Pancreas (tissue), 10 donors: ENCODE measurements at places on chromosomes 5 and 9. TPM values are rescaled to one million over a fixed set of nuclear protein-coding genes. Genes with fewer than 3 reads are reported as not detected.

DNA sequence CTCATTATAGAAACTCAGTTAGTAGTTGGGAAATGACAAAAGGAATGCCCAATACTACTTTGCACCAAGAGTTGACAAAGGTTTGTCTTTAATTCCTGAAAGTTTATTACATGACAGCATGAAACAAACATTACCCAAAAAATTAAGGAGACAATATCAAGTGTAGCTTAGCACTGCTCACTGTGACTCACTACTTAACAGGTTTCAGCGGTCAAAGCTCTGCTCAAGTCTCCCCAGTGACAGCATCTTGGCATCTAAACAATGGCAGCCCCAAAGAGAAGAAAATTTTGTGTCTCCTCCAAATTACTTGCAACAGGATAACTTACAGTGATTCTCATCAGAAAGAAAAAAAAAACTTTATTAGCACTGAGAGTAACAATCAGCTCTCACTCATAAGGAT lies 1030.2 kb downstream of the EFNA5 start:
- no peak for DNase-seq

DNA sequence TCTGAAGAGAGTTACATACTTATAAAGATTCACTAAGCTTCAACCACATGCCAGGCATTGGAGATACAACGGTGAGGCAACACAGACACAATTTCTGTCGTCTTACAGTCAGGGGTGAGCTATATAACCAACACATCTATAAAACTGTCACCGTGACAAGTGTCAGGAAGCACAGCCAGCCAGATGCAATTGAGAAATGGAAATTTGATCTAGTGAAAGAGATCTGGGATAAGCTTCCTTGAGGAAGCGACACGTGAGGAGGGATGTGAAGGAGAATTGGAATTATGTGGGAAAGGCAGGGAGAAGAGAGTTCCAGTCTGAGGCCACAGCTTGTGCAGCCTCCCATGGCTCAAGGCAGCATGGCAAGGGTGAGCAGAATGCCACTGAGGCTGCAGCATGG lies 50.9 kb upstream of the ZNF354B start:
- no peak for DNase-seq

The HINT2 gene
- total RNA-seq: 23.2 TPM

- no peak for DNase-seq
These were observed 392.9 kb downstream of the RASEF start for GRCh38 chr9:82670000-82670399.

DNA sequence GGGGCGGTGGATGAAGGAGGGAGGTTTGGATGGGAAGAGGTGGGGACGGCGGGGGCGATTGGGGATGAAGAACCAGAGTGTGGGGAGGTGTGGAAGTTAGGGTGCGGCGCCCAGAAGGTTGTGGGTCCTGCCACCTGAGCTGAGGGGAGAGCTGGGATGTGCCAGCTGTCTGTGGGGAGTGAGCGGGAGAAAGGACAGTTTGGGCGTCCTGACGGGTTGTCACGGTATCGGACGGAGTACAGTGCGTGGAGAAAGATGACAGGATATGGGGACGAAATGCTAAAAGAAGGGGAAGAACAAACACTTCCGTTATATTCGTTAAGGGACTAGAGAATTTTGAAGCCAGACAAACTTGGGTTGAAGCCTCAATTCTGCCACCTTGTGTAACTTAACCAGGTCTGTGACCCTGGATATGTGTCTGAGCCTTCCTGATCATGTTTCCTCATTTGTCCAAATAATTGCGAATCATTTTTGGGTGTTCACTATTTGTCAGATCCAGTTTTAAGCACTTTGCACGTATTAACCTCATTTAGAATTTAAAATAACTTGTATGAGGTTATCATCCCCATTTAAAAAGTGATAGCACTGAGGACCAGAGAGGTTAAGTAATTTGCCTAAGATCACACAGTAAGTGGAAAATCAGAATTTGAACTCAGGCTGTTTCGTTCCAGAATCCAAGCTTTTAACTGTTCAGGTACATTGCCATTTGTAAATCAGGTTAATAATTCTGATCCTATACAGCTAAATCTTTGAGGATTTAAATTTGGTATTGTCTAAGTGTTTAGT lies 689 bp downstream of the CNTRL start:
- no peak for DNase-seq

DNA sequence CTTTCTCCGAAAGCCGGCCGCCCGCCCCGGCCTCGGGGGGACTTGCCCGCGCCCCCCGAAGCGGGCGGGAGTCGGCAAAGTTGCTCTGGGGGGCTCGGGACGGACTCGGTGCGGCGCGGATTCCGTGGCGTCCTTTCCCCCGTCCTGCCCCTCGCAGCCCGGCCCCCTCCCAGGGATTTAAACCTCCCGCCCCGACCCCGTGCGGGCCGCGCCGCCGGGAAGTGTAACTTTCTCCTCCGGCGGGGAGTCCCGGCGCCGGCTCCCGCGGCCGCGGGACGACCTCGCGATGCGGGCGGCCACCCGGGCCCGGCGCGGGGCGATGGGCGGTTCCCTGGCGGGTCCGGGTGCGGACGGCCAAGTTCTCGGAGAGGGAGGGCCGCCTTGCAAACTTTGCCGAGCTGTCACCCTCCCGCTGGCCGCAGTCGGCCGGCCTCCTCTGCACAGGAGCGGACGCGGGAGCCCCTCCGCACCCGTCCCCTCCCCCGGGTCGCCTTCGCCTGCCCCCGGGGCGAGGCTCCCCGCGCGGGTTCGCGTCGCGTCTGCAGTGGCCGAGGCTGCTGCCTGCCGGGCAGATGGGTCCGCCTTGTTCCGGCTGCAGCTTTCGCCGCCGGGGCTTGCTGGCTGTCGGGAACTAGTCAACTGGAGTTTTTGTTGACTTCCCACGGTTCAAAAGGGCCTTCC lies 732 bp downstream of the PBX3 start:
- DNase-seq: peak; percentile 34
